ENCODE measurements at places on chromosomes 7 and 10.

- DNase-seq = no peak
These were observed 3.3 kb upstream of the PLXDC2 start for GRCh38 chr10:19812976-19813375.

- DNase-seq = no peak
These were observed 33.4 kb downstream of the ELFN1 start for GRCh38 chr7:1703441-1703840.

- no peak for DNase-seq
These were observed 58.3 kb downstream of the CYP26A1 start for GRCh38 chr10:93131986-93132385.

DNA sequence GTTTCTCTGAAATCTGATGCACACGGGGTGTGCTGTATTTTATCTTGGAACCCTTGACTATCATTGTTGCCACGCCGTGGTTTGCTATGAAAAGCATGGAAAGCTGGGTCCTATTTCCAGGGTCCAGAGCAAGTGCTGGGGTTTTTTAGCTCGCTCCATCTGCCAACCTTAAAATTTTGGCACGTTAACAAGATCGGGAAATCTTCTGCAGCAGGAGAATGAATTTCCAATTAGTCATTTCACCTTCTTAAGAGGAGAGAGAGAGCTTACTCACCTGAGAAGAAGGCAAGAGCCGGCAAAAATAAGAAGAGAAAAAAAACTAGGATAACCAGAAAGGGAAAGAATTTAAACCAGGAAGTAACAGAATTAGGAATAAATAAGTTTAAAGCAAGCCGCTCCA is 223.6 kb upstream of the CELF2 start:
- no peak for DNase-seq

- no peak for DNase-seq
These were observed 100.7 kb downstream of the OSBPL3 start for GRCh38 chr7:24879291-24879690.

DNA sequence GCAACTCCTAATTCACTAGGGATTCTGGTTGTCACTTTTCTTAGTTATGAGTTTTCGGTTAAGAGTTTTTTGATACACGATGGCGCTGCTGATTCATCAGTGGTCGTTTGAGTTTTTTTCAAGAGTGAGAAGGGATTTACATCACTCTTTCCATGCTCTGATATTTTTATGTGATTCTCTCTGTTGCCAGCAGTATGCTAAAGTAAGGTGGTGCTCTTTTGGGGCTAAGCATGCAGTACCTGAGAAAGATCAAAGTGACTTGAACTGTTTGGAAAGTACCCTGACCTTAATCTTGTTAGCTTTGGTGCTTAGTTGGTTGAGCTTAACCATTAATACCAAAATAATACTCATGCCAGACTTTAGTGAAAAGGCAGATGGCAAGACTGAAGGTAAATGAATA is 28.1 kb downstream of the STAMBPL1 start:
- DNase-seq = no peak

- DNase-seq = no peak
These were observed 57.4 kb downstream of the DGKI start for GRCh38 chr7:137789215-137789882.

- no peak for DNase-seq
These were observed 259.3 kb downstream of the SNX13 start for GRCh38 chr7:17680943-17681351.

- DNase-seq = no peak
These were observed 72.9 kb upstream of the ZNF804B start for GRCh38 chr7:88686468-88687229.

DNA sequence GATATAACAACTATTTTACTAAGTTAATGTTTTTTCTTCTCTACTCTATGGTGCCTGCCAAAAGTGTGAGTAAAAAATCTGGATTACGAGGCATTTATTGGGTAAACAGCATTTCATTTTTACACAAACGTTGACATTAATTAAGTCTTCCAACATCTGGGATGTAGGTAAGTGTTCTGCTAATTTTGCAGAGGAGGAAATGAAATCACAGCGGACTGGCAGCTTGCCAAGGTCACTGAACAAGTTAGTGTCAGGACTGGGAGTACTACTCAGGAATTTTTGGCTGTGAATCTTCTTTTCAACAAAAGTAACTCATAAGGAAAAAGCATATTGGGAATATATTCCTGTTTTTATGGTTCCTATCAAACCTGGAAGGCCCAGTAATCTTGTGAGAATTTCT is 612.1 kb upstream of the FZD8 start:
- DNase-seq = no peak

DNA sequence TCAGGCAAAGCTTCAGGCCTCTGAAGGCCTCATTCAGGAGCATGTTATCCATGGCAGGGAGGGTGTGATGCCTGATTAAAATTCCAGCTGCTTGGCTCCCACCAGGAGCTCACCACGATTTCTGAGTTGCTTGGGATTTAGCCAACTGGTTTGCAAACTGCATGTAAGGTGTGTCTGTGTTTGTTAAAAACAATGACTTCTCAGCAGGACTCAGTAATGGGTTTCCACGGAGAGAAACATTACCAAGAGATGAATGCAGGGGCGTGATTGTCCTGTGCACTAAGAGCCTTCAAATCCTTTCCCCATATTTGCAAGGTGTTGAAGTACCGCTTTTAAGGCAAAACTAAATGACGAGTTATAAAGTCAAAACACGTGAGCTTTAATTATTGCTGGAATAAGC is 88.8 kb upstream of the BTBD16 start:
- DNase-seq = no peak

DNA sequence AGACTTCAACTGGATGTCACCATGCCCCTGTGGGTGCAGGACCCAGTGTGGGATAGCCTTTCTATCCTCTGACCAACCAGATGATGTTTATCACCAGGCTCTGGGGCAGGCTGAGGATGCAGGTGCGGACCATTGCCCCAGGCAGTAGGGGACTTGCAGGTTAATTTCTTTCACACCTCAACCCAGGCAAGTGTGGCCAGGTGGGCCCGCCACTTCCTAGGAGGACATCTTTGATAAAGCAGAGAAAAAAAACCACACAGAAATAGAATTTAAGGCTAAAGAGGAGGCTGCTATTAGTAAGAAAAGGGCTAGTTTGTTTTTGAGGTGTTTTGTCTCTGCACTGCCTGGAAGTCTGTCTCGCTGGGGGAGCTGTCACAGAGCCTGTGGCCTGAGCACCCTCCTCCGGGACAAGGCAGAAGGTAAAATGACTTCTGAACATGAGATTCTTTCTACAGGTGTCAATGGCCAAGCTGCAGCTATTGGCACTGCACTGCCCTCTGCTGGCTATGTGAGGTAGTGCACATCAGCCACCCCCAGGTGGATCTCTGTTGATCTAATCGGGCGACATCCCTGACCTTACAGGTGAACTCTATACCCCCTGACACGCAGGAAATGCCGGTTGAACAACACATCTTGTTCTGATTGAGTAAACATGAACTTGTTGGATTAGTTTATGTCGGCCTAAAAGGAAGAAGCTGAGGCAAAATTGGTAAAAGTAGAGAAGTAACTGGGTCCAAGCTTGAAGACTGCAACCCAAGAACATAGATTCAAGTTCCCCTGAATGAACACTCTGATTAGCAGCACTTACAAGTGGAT is 21.0 kb downstream of the UPP1 start:
- peak; percentile 94 for DNase-seq

- DNase-seq = peak; percentile 3
These were observed 2.5 kb downstream of the ZEB1 start for GRCh38 chr10:31321396-31321941.

DNA sequence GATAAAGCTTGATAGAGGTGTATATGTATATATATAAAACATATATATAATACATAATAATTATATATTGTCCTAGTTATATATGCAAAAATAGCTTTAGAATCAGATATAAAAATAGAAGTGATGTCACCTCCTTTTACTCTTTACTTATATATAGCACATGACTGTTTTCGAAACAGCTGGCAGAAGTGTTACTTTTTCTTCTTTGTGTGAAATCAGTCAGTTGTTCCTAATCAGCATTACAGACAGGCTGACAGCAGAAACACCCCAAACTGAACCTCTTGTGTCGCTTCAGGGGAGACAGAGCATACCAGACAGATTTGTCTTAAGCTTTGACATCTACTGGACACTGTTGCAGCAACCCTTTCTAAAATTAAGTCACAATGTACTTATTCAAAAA is 684.9 kb upstream of the CELF2 start:
- DNase-seq = no peak

DNA sequence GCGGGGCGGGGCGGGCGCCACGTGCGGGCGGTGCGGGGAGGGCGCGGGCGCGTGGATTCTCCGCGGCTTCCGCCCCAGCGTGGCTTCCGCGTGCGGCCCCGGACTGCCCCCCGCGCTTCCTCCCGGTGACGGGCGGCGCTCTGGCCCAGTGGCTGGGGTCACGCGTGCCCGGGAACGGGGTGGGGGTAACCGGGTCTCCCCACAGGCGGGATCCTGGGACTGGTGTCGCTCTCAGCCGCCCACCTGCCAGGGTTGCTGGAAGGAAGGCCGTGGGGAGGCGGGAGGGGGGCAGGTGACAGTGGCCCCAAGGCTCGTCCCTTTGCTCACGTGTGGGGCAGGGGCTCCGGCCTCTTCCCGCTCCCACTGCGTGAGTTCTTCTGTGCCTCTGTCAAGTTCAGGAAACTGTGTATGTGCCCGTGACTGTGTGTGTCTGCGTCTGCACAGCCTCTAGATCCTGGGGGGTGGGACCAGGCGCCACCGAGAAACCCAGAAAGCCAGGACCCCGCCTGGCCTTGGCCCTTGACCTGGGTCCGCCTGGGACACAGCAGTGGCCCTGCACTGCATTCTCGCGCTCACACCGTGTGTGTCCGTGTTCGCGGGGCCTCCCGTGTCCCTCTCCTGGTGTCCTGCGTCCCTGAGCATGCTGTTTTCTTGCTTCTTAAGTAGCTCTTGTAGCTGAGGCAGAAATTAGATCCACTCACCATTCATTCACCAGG is 919 bp downstream of the MAFK start:
- DNase-seq = peak; percentile 44

- DNase-seq = no peak
These were observed 388.9 kb upstream of the NPVF start for GRCh38 chr7:25617214-25617613.

- DNase-seq = no peak
These were observed 371.9 kb upstream of the ZMIZ1 start for GRCh38 chr10:78696791-78697395.

- DNase-seq = no peak
These were observed 54.6 kb upstream of the KIF5B start for GRCh38 chr10:32110790-32111189.

DNA sequence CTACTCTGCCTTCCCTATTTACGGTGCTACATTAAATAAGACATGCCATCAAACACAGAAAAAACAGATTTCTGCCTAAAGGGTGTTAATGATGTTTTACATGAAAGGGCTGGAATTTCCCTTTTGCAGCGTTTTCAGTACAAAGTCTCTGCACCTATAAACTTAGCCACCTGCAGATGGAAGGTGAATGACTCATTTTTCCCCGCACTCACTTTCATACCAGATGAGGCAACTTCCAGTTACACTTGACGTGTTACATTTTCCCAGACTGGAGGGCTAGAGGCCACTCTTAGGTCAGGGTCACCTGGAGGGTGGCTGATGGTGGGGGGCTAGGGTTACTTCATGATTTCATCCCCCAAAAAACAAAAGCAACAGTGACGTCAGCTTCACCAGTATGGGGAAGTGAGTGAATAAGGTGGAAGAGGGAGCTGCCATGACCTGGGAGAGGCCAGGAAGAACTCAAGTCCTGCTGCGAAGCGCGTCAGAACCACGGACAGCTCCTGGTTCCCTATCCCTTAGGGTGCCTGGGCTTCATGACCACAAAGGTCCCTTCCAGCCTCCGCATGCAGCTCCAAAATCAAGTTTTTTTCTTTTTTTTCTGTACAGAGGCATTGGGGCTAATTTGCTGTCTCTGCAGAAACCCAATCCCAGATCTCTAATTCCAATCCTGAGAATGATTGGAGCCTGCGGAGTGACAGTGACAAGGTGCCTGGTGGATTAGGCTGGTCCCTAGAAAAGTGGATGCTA is 94.0 kb downstream of the ADARB2 start:
- peak; percentile 31 for DNase-seq

- DNase-seq = no peak
These were observed 423 bp downstream of the BAZ1B start for GRCh38 chr7:73521636-73522104.

- DNase-seq = no peak
These were observed 232.9 kb upstream of the KAT6B start for GRCh38 chr10:74593470-74593869.

GRCh38 chr10:57699944-57700343 is 567.8 kb downstream of the IPMK start:
- no peak for DNase-seq

DNA sequence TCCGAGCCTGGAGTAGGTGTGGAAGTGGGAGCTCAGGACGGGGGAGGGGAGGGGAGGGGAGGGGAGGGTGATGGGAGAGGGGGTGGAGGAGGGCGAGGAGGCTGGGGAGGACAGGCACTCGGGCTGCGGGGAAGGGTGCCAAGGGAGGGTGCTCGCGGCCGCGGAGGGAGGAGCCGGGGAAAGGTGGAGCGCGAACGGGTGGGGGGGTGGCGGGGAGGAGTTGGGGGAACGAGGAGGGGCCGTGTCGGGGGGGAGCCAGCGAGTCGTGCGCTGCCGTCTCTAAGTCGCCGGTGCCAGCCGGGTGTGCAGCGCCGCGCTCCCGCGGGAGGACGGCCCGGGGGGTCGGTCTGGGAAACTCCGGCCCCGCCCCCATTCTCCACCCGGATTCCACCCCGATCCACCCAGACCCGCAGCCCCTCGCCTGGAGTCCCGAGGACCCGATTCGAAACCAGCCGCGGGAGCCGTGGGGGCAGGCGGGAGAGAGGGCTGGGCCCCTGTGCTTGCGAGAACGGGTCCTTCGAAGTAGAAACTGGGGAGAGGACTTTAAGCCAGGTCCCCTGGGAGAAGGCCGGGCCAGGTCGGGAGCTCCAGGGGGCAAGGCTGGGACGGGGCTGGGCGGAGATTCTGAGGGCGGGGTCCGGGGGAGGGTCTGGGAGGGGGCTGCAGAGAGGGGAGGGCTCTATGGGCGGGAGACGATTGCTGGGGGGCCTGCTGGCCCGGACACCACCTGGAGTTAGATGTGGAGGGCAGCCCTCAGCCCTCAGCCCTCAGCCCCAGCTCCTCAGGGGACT is at the start of gene ZNF467:
Gene ZNF467, minus strand, starts transcription at position 143 of the 791 bp plus-strand sequence. CDS start 2,556 bp downstream, outside the sequence.
- peak; percentile 46 for DNase-seq

DNA sequence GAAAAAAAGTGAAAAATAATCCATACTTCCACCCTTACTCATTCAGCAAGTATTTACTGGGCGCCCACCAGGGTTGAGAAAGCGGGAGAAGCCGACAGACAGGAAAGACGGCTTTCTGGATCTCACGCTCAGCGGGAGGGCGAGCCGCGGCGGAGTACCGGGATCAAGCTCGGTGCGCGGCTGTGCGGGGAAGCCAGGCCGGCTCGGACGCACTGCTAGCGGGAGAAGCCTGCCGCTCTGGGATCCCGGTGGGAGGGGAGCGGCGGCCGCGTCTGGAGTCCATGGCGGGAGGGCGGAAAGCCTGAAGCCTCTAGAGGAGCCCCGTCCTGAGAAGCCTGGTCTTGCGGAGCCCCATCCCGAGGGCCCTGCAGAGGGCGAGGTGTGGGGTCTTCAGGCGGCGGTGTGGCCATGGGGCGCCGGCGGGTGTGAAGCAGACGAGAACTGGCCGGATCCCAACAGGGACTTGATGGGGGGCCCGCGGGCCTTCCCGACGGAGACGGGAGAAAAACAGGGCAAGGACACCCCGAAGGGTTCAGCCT is 82.9 kb downstream of the VIPR2 start:
- DNase-seq = no peak

Measured in stimulated activated CD4-positive, alpha-beta T cell treated with anti-CD3 and anti-CD28 coated beads, Interleukin-2, amount 100 ng/mL, for 24 hours (primary cell).